ENCODE measurements at places on chromosomes 7 and 10.

GRCh38 chr7:112036071-112036470 is 170.1 kb downstream of the DOCK4 start:
- DNase-seq: no peak

GRCh38 chr10:132847416-132847777 is 61.5 kb upstream of the NKX6-2 start:
- DNase-seq: no peak

DNA sequence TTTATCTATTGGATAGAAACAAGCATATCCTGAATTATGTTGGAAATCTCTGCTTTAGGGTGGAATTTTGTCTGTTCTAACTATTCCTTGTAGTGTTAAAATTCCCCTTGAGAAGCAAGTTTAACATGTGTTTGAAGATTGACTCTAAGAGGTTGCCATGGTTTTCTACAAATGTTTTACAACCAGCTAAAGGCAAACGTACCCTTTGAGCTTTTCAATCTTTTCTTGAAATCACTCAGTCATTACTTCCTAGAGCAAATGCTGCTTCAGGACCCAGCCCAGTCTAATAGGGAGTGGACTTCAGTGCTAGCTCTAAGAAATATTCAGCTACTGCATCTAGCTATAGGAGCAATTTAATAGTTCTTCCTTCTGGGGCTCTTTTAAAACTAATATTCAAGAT is 118.8 kb upstream of the IFRD1 start:
- DNase-seq: no peak

DNA sequence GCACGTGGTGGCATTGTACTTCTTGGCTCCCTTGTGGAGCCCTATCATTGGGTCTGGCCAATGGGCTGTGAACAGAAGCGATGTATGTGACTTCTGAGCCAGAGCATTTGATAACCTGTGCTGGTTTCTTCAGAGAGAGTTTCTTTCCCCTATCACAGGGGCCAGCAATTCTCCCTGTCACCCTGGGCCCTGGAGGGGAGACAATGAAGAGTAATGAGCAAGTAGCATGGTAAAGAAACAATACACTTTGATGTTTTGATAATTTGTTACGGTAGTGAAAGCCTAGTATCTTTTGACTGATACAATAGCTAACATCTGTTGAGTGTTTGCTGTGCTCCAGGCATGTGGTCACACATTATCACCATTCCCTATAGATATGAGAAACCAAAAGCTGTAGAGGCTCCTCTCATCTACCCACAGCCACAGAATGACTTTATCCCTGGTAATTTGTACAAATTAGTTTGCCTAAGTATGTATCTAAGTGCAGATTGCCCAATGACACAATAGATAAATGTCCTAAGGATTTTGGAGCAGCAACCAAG is 113.4 kb upstream of the SVIL start:
- no peak for DNase-seq

DNA sequence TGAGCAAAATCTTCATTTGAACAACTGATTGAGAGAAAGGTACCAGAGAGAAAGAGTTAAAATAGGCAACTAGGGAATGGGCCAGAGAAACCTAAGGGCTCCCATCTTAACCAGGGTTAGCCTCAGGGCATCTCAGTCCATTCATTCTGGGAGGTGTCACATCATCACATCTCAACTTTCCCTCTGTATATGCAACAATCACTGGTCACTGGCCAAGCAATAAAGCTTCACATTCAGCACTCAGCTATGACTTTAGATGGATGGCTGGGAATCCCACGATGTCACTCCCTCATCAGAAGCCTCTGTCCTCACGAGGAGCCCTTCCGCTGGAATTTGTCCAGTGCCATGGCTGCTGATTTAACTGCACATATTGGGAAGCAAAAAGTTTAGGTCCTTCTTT is 172.1 kb upstream of the MGMT start:
- DNase-seq: no peak

GRCh38 chr7:29270594-29271318 is 76.2 kb downstream of the CHN2 start:
- no peak for DNase-seq

GRCh38 chr7:102079140-102080018 is 207.3 kb upstream of the SH2B2 start:
- DNase-seq: no peak

GRCh38 chr7:46080595-46081159 is 159.6 kb upstream of the IGFBP3 start:
- DNase-seq: no peak

- DNase-seq: no peak
Measured at GRCh38 chr7:7897509-7897908, 71.1 kb upstream of the GLCCI1 start.

GRCh38 chr10:48541144-48541795 is 63.6 kb downstream of the ARHGAP22 start:
- DNase-seq: no peak

DNA sequence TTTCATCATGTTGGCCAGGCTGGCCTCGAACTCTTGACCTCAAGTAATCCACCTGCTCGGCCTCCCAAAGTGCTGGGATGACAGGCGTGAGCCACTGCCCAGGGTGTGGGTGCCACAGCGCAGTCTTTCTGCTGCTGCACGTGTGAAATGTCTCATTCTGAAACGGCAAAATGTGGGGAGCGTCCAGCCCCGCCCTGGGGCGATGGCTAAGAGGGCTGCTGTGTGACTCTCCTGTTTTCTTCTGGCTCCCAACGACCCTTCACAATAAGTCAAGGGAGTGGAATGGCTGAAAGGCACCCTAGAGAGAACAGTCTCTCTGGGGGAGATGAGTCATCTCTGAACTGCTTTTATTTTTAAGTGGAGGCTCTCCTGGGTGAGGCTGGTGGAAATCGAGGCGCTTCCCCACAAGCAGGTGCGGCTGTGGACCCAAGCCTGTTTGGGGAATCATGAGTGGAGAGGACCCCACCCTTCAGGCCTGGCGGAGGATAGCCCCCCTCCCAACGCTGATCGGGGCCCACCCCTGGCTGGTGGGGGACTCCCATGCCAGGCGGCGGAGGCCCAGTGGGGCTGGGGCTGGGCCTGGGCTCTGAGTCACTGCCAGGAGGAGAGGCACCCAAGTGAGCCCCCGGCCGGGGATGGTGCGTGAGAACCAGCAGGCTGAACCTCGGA is 18.0 kb downstream of the ADAP1 start:
- DNase-seq: no peak

GRCh38 chr10:128151031-128151430 is 24.8 kb upstream of the MKI67 start:
- DNase-seq: no peak
